Airway epithelial cell (primary cell): ENCODE measurements at places on chromosomes 13 and 19. TPM values are rescaled to one million over a fixed set of nuclear protein-coding genes. Genes with fewer than 3 reads are reported as not detected.

Gene SHC2
- total RNA-seq: 0.07 and 0.14 TPM in 2 replicates

Gene TEX26
- total RNA-seq: not detected in 2 replicates

Gene GPX4
- 330 and 347 TPM in 2 replicates for total RNA-seq

Gene FGF14
- total RNA-seq: not detected in 2 replicates

Gene SHISA2
- total RNA-seq: 0.35 and 1.1 TPM in 2 replicates

Gene PRRG2
- 7.6 and 10.0 TPM in 2 replicates for total RNA-seq

Gene IGFL1
- 0.37 and 0.85 TPM in 2 replicates for total RNA-seq

Gene ZNF729
- total RNA-seq: not detected in 2 replicates

Gene MYPOP
- 1.2 and 3.2 TPM in 2 replicates for total RNA-seq

Gene PCDH20
- 0.51 and 1.1 TPM in 2 replicates for total RNA-seq

Gene FCER2
- not detected in 2 replicates for total RNA-seq

Gene RNF225
- total RNA-seq: 3.8 and 4.2 TPM in 2 replicates

Gene ZNF569
- total RNA-seq: 1.3 and 2.4 TPM in 2 replicates

Gene METTL21C
- total RNA-seq: not detected in 2 replicates

Gene SOX1
- not detected in 2 replicates for total RNA-seq

Gene PRX
- total RNA-seq: 1.4 and 1.6 TPM in 2 replicates

Gene TYROBP
- total RNA-seq: not detected in 2 replicates

Gene CEACAM5
- 9.5 and 24.6 TPM in 2 replicates for total RNA-seq

Gene ZNF566
- total RNA-seq: 2.2 TPM in 2 replicates

Gene FCAR
- total RNA-seq: not detected in 2 replicates

Gene HRC
- total RNA-seq: not detected in 2 replicates

Gene BCAM
- 97.8 and 99.6 TPM in 2 replicates for total RNA-seq

Gene UBE2L5
- not detected in 2 replicates for total RNA-seq

Gene C5AR2
- not detected in 2 replicates for total RNA-seq

Gene CEACAM1
- 5.7 and 5.8 TPM in 2 replicates for total RNA-seq

Gene FFAR3
- total RNA-seq: not detected in 2 replicates

Gene IRF3
- 78.1 and 95.4 TPM in 2 replicates for total RNA-seq

Gene PNKP
- 57.2 and 59.7 TPM in 2 replicates for total RNA-seq

Gene MBD3L3
- total RNA-seq: not detected in 2 replicates

Gene IZUMO2
- not detected in 2 replicates for total RNA-seq

Gene OR10H1
- total RNA-seq: 0.21 TPM in 1 of 2 replicates, not detected in the other

Gene PABPC3
- 0.07 TPM in 1 of 2 replicates, not detected in the other for total RNA-seq

Gene AMH
- 0.35 and 2.1 TPM in 2 replicates for total RNA-seq

Gene ARHGAP45
- 9.0 and 12.5 TPM in 2 replicates for total RNA-seq

Gene TMEM190
- total RNA-seq: not detected in 2 replicates

Gene ZNF491
- 0.35 and 0.65 TPM in 2 replicates for total RNA-seq

Gene ADGRE1
- not detected in 2 replicates for total RNA-seq

Gene MCF2L
- total RNA-seq: 1.7 TPM in 1 of 2 replicates, not detected in the other

Gene PGLYRP2
- not detected in 2 replicates for total RNA-seq

Gene PEAK3
- not detected in 2 replicates for total RNA-seq

Gene NLRP7
- not detected in 2 replicates for total RNA-seq

Gene DMWD
- total RNA-seq: 20.0 and 24.5 TPM in 2 replicates
